ENCODE measurements at places on chromosomes 4 and X.

- H3K4me1 ChIP-seq = peaks cover 14% of the 10 kb centered on the region
- H3K36me3 ChIP-seq = peaks cover 9% of the 10 kb centered on the region
- DNase-seq = peak; percentile 1
- no peaks in the 10 kb centered on the region for H3K27me3 ChIP-seq
- H3K27ac ChIP-seq = peak overlapping the region; percentile 88
Observed at GRCh38 chrX:15334561-15334960, 762 bp downstream of the PIGA start.

GRCh38 chr4:79022529-79022928 lies 83.3 kb upstream of the PAQR3 start:
- H3K27ac ChIP-seq = no peak overlapping the region
- no peaks in the 10 kb centered on the region for H3K36me3 ChIP-seq
- no peak for DNase-seq

DNA sequence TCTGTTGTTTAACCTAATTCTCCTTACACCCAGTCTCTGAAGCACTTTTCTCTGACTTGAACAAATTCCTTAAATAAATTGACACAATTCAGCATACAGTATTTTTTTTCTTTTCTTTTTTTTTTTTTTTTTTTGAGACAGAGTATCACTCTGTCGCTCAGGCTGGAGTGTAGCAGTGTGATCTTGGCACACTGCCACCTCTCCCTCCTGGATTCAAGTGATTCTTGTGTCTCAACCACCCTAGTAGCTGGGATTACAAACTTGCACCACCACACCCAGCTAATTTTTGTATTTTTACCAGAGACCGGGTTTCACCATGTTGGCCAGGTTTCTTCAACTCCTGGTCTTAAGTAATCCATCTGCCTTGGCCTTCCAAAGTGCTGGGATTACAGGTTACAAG lies 1498.1 kb upstream of the PCDH10 start:
- H3K27ac ChIP-seq = no peak overlapping the region
- H3K27me3 ChIP-seq = no peaks in the 10 kb centered on the region
- H3K4me1 ChIP-seq = no peaks in the 10 kb centered on the region
- no peak for DNase-seq

DNA sequence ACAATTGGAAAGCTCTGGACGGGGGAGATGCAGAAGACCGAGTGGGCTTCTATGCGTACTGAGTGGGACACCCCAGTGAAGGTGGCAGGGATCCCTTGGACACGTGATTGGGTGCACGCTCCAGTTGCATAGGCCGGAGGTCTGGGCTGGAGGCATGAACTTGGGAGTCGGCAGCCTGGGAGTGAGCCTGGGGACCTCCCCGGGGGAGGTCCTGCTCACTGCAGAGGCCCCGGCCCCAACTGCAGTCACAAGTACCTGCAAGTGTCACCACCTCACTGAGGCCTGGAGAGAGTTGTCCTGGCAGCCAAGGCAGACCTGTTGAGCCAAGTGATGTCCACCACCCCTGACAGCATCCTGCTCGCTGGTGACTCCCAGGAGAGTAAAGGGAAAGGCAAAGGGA lies 49.3 kb upstream of the HMX1 start:
- no peak overlapping the region for H3K27ac ChIP-seq
- H3K36me3 ChIP-seq = no peaks in the 10 kb centered on the region
- no peaks in the 10 kb centered on the region for H3K27me3 ChIP-seq
- no peak overlapping the region for H3K4me3 ChIP-seq
- no peak for DNase-seq

GRCh38 chr4:24655326-24655725 lies 71.0 kb upstream of the DHX15 start:
- H3K4me1 ChIP-seq = peaks cover 11% of the 10 kb centered on the region
- peaks cover 7% of the 10 kb centered on the region for H3K27me3 ChIP-seq
- H3K27ac ChIP-seq = no peak overlapping the region

DNA sequence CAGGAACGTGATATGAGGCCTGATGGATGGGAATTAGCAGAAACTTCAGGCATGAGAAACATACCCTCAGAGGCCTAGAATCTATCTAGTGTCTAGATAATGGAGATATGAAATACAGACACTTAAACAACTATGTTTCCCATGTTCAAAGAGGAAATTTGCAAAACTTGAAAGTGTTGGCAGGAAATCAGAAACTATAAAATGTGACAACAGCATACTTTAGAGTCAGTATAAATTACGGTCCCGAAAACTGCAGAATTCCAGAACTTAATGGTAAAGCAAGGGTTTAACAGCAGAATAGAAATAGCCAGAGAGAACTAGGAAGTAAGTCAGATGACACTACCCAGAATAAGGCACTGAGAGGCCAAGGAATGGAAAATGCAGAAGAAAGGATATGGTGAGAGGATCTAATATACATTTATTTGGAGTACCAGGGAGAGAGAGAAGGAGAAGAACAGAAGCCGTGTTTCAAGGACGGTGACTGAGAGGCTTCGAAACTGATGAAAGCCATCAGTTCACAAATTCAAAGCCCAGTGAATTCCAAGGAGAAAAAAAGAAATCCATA lies 7.4 kb downstream of the HTT-AS start:
- no peaks in the 10 kb centered on the region for H3K4me1 ChIP-seq
- no peak overlapping the region for H3K4me3 ChIP-seq
- H3K27me3 ChIP-seq = peaks cover 6% of the 10 kb centered on the region
- DNase-seq = no peak
- H3K27ac ChIP-seq = no peak overlapping the region
- no peaks in the 10 kb centered on the region for H3K36me3 ChIP-seq

DNA sequence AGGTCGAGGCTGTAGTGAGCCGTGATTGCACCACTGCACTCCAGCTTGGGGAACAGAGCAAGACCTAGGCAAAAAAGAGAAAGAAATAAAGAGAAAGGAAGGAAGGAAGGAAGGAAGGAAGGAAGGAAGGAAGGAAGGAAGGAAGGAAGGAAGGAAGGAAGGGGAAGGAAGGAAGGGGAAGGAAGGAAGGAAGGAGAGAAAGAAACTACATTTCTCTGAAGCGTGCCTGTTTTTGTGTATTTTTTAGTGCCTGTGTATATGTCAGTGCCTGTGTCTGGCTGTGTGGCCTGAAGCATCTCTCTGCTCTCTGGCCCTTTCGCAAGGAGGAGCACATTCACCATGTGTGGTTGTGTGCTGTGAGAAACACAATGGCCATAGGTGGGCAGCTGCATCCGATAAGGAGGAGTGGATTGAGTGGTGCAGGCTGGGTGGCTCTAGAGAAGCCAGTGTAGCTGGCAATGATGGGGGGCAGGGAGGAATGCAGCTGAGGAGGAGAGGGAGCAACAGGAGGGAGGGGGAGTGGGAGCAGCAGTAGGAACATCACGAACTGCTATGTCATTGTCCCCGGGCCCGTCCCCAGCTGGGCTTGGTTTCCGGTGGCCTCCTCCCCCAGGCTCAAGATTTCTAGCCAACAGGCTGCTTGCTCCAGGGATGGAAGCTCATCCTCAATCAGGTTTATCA lies 11.4 kb downstream of the SYN1 start:
- H3K27me3 ChIP-seq = peaks cover under 1% of the 10 kb centered on the region
- DNase-seq = no peak
- H3K36me3 ChIP-seq = no peaks in the 10 kb centered on the region
- no peak overlapping the region for H3K4me3 ChIP-seq
- no peak overlapping the region for H3K27ac ChIP-seq

DNA sequence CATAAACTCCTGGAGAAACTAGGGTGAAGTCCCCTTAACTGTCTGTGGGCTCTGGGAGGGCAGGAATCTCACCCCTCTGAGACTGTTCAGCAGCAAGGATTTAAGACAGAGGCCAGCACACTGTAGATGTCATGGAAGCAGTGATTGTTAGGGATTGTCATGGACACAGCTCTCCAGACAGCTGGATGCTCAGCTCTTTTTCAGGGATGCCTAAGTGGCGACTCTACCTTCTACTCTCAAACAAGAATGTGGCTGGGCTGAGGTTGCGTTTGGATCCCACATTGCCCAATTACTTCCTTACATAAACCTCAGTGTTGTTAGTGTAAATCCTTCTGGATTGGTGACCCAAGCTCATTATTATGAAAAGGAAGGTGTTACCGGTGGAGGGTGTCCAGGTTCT lies 291.9 kb upstream of the VCX3A start:
- no peak for DNase-seq
- no peaks in the 10 kb centered on the region for H3K27me3 ChIP-seq
- H3K27ac ChIP-seq = no peak overlapping the region
- H3K4me1 ChIP-seq = no peaks in the 10 kb centered on the region
- H3K36me3 ChIP-seq = no peaks in the 10 kb centered on the region
- no peak overlapping the region for H3K4me3 ChIP-seq

DNA sequence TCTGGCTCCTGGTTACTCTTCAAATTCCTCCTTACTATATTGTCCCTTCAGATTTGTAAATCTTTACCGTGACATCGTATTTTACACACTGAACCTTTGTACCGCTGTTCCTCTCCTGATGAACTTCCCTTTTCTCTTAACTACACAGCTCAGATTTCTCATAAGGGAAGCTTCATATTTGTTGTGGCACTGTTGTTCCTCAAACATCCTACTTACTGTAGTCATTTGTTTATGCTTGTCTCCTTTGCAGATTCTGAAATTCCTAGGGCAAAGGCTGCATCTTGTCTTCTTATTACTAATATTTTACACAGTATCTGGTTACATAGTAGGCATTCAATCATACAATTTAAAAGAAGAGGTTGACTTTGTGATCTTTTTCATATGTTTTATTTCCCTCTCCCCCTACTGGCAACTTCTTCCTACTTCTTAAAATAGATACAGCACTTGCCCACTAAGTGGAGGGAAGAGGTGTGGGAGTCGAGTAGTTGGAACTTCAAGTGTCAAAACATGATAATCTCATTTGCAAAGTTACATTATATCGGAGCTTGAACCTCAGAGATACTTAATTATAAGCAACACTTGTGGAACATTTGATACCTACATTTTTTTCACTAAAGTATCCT lies 50.0 kb downstream of the TET2 start:
- H3K4me1 ChIP-seq = peaks cover 44% of the 10 kb centered on the region
- no peak overlapping the region for H3K4me3 ChIP-seq
- DNase-seq = no peak
- H3K36me3 ChIP-seq = peaks cover 28% of the 10 kb centered on the region
- H3K27me3 ChIP-seq = no peaks in the 10 kb centered on the region

- H3K4me3 ChIP-seq = no peak overlapping the region
- no peak for DNase-seq
- H3K4me1 ChIP-seq = peaks cover 53% of the 10 kb centered on the region
- no peak overlapping the region for H3K27ac ChIP-seq
- peaks cover 12% of the 10 kb centered on the region for H3K36me3 ChIP-seq
Observed at GRCh38 chr4:174278467-174278866, 5.0 kb downstream of the FBXO8 start.

- H3K27me3 ChIP-seq = no peaks in the 10 kb centered on the region
- H3K36me3 ChIP-seq = no peaks in the 10 kb centered on the region
- no peak for DNase-seq
Observed at GRCh38 chr4:141021397-141022110, 111.7 kb downstream of the RNF150 start.

- H3K36me3 ChIP-seq = no peaks in the 10 kb centered on the region
- H3K27me3 ChIP-seq = no peaks in the 10 kb centered on the region
- H3K4me1 ChIP-seq = peaks cover 19% of the 10 kb centered on the region
- no peak for DNase-seq
- H3K27ac ChIP-seq = no peak overlapping the region
- no peak overlapping the region for H3K4me3 ChIP-seq
Observed at GRCh38 chr4:73814679-73815078, 21.8 kb upstream of the CXCL6 start.

DNA sequence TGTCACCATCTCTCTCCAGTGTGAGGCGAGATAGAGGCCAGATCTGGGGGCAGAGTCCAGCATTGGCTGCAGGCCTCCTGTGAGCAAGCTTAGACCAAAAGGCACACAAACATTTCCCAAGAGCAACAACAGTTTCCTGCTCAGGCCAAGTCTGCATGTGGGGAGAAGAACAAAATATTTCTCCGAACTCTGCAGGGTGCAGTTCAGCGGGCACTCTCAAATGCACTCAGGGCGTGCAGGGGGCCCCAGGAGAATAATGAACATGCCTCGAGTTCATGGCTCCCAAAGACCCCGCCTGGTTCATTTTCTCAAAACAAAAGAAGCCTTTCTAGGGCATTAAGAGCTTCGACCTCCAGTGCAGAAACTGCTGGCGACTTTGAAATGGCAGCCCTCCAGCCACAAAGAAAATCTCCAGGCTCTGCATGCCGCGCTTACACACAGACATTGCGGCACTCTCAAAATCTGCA lies 57.8 kb upstream of the HELT start:
- no peak overlapping the region for H3K4me3 ChIP-seq
- DNase-seq = no peak
- H3K27me3 ChIP-seq = peaks cover 15% of the 10 kb centered on the region
- H3K27ac ChIP-seq = no peak overlapping the region
- H3K36me3 ChIP-seq = no peaks in the 10 kb centered on the region

- no peaks in the 10 kb centered on the region for H3K4me1 ChIP-seq
- no peak overlapping the region for H3K27ac ChIP-seq
- no peak overlapping the region for H3K4me3 ChIP-seq
- H3K27me3 ChIP-seq = no peaks in the 10 kb centered on the region
- no peak for DNase-seq
Observed at GRCh38 chrX:33194876-33195433, 16.4 kb downstream of the DMD start.

DNA sequence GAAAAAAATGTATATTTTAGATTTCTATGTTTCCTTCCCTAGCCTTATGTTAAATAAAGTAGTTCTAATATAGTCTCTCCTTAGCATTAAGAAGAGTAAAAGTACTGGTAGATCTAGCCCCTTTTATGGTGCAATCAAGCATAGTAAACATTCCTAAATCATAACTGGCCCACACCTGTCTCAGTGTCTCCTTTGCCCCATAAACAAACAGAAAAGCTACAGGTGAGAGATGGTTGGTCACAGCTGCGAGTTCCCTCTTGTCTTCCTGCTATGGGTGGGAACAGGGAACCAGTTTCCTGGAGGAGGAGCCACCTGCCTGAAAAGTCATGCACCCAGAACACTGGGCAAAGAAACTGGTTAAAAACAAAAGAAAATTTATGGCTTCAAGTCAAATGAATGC lies 16.6 kb downstream of the SOWAHB start:
- no peaks in the 10 kb centered on the region for H3K36me3 ChIP-seq
- H3K4me1 ChIP-seq = no peaks in the 10 kb centered on the region
- peaks cover 15% of the 10 kb centered on the region for H3K27me3 ChIP-seq
- H3K27ac ChIP-seq = no peak overlapping the region

DNA sequence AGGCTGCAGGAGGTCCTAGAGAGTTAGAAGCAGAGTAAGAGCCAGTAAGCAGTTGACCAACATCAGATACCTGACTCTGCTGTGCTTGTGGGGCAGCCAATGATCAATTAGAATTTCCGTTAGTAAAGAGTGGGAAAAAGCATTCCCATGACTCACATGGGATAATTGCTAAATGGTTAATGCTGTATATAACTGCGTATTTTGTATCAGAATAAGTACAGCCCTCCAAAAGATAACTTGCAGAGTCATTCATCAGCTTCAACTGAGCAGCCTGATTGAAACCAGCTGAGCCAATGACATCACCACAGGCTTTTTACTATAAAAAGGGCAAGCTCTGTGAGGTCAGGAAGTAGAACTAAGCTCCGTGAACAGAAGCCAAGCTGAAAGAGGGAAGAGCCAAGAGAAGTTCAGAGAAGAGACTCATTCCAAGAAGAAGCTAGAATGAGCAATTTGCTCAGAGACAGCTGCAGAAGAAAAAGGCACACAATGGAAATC lies 67.9 kb downstream of the PPP3CA start:
- peaks cover 9% of the 10 kb centered on the region for H3K36me3 ChIP-seq
- no peak overlapping the region for H3K4me3 ChIP-seq
- peaks cover 39% of the 10 kb centered on the region for H3K4me1 ChIP-seq
- no peak overlapping the region for H3K27ac ChIP-seq
- no peak for DNase-seq
- H3K27me3 ChIP-seq = peaks cover 2% of the 10 kb centered on the region

- H3K27ac ChIP-seq = no peak overlapping the region
- no peak overlapping the region for H3K4me3 ChIP-seq
- no peak for DNase-seq
Observed at GRCh38 chrX:16772460-16772859, 13.8 kb upstream of the TXLNG start.

Measured in activated T-helper 1 cell treated with anti-CD3 and anti-CD28 coated beads, Interleukin-12 subunit alpha, Interleukin-12 subunit beta, Interleukin-2, Interleukin-4 antibody, amounts not matched to agents 30 ng/mL and 10 ng/mL and 1 ng/mL, durations not matched to agents 14 hours and 24 hours and 36 hours (primary cell).